ENCODE measurements at places on chromosomes 4 and X.

- no peaks in the 10 kb centered on the region for H3K36me3 ChIP-seq
- no peak overlapping the region for H3K4me3 ChIP-seq
- H3K27me3 ChIP-seq, result no peaks in the 10 kb centered on the region
- H3K4me1 ChIP-seq, result no peaks in the 10 kb centered on the region
- H3K27ac ChIP-seq, result no peak overlapping the region
Measured at GRCh38 chrX:75609406-75609805, 86.6 kb upstream of the ZDHHC15 start.

DNA sequence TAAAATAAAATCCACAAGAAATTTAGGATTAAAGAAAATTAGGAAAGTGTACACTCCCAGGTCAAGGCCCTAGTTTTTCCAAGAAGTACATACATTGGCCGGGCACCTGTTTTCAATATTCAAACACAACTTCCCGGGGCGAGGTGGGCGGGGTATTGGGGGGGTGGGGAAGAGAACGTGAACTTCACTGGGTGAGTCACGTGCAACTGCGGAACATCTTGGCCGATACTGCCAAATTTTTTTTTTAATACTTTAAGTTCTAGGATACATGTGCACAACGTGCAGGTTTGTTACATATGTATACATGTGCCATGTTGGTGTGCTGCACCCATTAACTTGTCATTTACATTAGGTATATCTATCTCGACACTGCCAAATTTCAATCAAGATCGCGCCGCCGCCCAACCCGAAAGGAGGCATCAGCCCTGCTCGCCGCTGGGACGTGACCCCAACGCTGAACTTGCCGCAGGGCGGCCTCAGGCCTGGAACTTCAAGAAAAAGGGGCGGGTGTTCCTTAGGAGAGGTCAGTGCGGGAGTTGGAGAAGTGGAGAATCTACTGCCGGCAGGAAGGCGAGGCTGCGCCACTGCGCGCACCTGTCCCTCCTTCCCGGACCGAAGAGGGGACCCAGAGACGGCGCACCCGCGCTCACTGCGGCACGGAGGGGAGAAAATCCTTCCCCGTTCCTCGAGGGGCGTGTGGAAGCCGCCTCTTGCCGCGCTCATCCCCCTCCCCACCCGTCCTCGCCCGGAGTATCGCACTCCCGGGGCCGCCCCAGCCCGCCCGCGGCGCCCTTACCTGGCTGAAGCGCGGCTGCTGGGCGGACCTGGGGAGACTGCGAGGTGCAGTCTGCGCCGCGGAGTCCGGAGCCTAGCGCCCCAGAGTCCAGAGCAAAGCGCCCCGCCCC is at the start of gene TEC:
Gene TEC, minus strand, starts transcription at position 883 of the 905 bp plus-strand sequence. CDS start 41,224 bp downstream, outside the sequence.
- H3K27me3 ChIP-seq, result no peaks in the 10 kb centered on the region
- H3K27ac ChIP-seq, result no peak within 1 kb of the TSS
- H3K4me1 ChIP-seq, result no peaks in the 10 kb centered on the region
- H3K36me3 ChIP-seq, result no peaks in the 10 kb centered on the region

- H3K27ac ChIP-seq, result no peak overlapping the region
Measured at GRCh38 chrX:111244235-111244750, 26.0 kb downstream of the CAPN6 start.

GRCh38 chr4:107897823-107898222 is 33.5 kb upstream of the CYP2U1 start:
- H3K27ac ChIP-seq, result no peak overlapping the region
- no peaks in the 10 kb centered on the region for H3K36me3 ChIP-seq
- DNase-seq, result no peak
- H3K27me3 ChIP-seq, result no peaks in the 10 kb centered on the region
- H3K4me3 ChIP-seq, result no peak overlapping the region

- peaks cover 2% of the 10 kb centered on the region for H3K4me1 ChIP-seq
- H3K27ac ChIP-seq, result no peak within 1 kb of the TSS
- peak; percentile 65 for DNase-seq
- H3K36me3 ChIP-seq, result no peaks in the 10 kb centered on the region
Measured at GRCh38 chr4:7192252-7193029, at the start of gene SORCS2. SORCS2 (plus strand) TSS chr4:7192538.

- no peak for DNase-seq
- H3K4me3 ChIP-seq, result no peak overlapping the region
- H3K27ac ChIP-seq, result no peak overlapping the region
- H3K27me3 ChIP-seq, result no peaks in the 10 kb centered on the region
Measured at GRCh38 chr4:7031558-7032449, 11.4 kb upstream of the TADA2B start.

GRCh38 chrX:1281521-1281920 is 12.9 kb downstream of the CSF2RA start:
- H3K36me3 ChIP-seq, result no peaks in the 10 kb centered on the region
- no peak overlapping the region for H3K4me3 ChIP-seq
- no peaks in the 10 kb centered on the region for H3K4me1 ChIP-seq
- H3K27me3 ChIP-seq, result no peaks in the 10 kb centered on the region
- H3K27ac ChIP-seq, result no peak overlapping the region

GRCh38 chr4:136650541-136651277 is 881.6 kb downstream of the PCDH18 start:
- no peaks in the 10 kb centered on the region for H3K27me3 ChIP-seq
- H3K36me3 ChIP-seq, result no peaks in the 10 kb centered on the region
- H3K4me3 ChIP-seq, result no peak overlapping the region
- H3K4me1 ChIP-seq, result no peaks in the 10 kb centered on the region
- no peak for DNase-seq

GRCh38 chrX:9341291-9342201 is 123.3 kb upstream of the TBL1X start:
- H3K4me1 ChIP-seq, result no peaks in the 10 kb centered on the region
- peak; percentile 3 for DNase-seq
- no peaks in the 10 kb centered on the region for H3K36me3 ChIP-seq
- H3K4me3 ChIP-seq, result no peak overlapping the region
- H3K27me3 ChIP-seq, result no peaks in the 10 kb centered on the region

DNA sequence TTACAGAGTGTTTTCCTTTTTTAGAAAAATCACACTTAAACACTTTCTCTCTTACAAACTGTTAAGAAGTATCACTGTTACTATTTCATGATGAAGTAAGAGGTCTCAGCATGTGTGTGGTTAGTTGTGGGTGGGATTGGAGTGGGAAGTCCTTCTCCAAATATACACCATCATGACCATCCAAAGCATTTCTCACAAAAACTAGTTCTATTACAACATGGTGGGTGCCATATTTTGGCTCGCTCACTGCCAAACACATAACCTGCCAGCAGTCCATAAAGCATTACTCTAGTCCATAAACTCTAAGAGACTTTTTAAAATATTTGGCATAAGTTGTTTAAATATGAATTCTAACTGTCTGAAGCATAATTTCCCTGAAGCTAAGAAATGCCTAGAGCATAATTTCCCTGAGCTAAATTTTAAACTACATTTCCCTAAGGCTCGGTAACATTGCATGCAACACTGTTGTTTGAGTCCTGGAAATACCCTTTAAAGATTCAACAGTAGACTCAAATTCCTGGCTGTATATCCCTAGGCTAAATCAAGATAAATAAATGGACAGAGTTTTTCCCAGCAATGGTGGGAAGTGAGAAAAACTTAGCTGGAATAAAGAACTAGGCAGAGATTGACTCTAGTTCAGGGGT is 415.0 kb upstream of the INTU start:
- H3K36me3 ChIP-seq, result no peaks in the 10 kb centered on the region
- H3K4me1 ChIP-seq, result no peaks in the 10 kb centered on the region
- H3K27me3 ChIP-seq, result no peaks in the 10 kb centered on the region
- no peak for DNase-seq
- no peak overlapping the region for H3K4me3 ChIP-seq

GRCh38 chr4:147068564-147068963 is 122.9 kb upstream of the TTC29 start:
- no peaks in the 10 kb centered on the region for H3K27me3 ChIP-seq
- no peak overlapping the region for H3K27ac ChIP-seq
- no peak overlapping the region for H3K4me3 ChIP-seq
- no peak for DNase-seq
- H3K4me1 ChIP-seq, result no peaks in the 10 kb centered on the region

- no peak overlapping the region for H3K27ac ChIP-seq
- no peak for DNase-seq
- H3K27me3 ChIP-seq, result no peaks in the 10 kb centered on the region
- no peak overlapping the region for H3K4me3 ChIP-seq
- H3K4me1 ChIP-seq, result peaks cover 7% of the 10 kb centered on the region
Measured at GRCh38 chr4:123632693-123633030, 236.1 kb downstream of the SPRY1 start.

GRCh38 chrX:95218976-95219375 is 1465.7 kb upstream of the DIAPH2 start:
- H3K4me1 ChIP-seq, result no peaks in the 10 kb centered on the region
- no peak for DNase-seq
- H3K36me3 ChIP-seq, result no peaks in the 10 kb centered on the region
- H3K27me3 ChIP-seq, result no peaks in the 10 kb centered on the region

DNA sequence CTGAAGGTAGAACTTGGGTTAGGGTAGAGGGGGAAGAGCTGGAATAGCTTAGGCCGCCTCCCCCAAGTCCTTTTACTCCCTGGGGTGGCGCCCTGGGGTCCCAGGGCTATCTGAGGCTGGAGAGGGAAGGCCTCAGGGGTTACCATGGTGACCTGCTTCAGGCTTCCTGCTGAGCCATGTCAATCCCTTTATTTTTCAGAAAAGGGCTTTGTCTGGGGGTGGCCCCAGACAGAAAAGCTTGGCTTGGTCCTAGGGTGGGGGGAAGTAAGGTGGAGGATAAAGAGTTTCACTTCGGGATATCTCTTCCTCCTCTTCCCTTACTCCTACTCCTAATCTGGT is 6.3 kb downstream of the EFNB1 start:
- no peak overlapping the region for H3K4me3 ChIP-seq
- no peak for DNase-seq
- H3K36me3 ChIP-seq, result peaks cover 18% of the 10 kb centered on the region
- peaks cover 21% of the 10 kb centered on the region for H3K4me1 ChIP-seq

DNA sequence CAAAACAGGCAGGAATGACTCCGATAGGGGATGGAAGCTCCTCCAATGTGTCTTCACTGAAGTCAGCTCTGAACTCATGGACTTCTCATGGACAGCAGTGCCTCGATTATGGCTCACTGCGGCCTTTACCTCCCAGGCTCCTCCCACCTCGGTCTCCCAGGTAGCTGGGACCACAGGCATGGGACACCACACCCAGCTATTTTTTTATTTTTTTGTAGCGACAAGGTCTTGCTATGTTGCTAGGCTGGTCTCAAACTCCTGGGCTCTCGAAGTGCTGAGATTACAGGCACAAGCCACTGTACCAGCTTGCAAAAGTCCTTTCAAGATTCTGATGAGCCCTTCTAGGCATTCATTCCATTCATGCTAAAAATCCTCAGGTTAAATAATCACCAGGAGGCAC is 181.5 kb downstream of the NSUN7 start:
- no peaks in the 10 kb centered on the region for H3K36me3 ChIP-seq
- no peaks in the 10 kb centered on the region for H3K4me1 ChIP-seq
- no peak overlapping the region for H3K27ac ChIP-seq
- no peak for DNase-seq
- no peaks in the 10 kb centered on the region for H3K27me3 ChIP-seq

- H3K27ac ChIP-seq, result no peak overlapping the region
- H3K27me3 ChIP-seq, result no peaks in the 10 kb centered on the region
- H3K4me3 ChIP-seq, result no peak overlapping the region
- H3K4me1 ChIP-seq, result no peaks in the 10 kb centered on the region
- no peak for DNase-seq
Measured at GRCh38 chr4:108561116-108561515, 59.3 kb upstream of the RPL34 start.

GRCh38 chr4:78971326-78971725 is 32.1 kb upstream of the PAQR3 start:
- no peaks in the 10 kb centered on the region for H3K27me3 ChIP-seq
- no peak overlapping the region for H3K27ac ChIP-seq
- DNase-seq, result no peak
- no peak overlapping the region for H3K4me3 ChIP-seq
- no peaks in the 10 kb centered on the region for H3K36me3 ChIP-seq

- H3K27ac ChIP-seq, result no peak overlapping the region
- H3K4me3 ChIP-seq, result peak overlapping the region; percentile 58
- peaks cover 81% of the 10 kb centered on the region for H3K27me3 ChIP-seq
Measured at GRCh38 chr4:84495794-84496261, 3.3 kb downstream of the NKX6-1 start.

- no peaks in the 10 kb centered on the region for H3K27me3 ChIP-seq
- H3K36me3 ChIP-seq, result no peaks in the 10 kb centered on the region
- no peak overlapping the region for H3K4me3 ChIP-seq
- H3K27ac ChIP-seq, result no peak overlapping the region
- H3K4me1 ChIP-seq, result no peaks in the 10 kb centered on the region
Measured at GRCh38 chr4:110735686-110736085, 112.8 kb upstream of the PITX2 start.

DNA sequence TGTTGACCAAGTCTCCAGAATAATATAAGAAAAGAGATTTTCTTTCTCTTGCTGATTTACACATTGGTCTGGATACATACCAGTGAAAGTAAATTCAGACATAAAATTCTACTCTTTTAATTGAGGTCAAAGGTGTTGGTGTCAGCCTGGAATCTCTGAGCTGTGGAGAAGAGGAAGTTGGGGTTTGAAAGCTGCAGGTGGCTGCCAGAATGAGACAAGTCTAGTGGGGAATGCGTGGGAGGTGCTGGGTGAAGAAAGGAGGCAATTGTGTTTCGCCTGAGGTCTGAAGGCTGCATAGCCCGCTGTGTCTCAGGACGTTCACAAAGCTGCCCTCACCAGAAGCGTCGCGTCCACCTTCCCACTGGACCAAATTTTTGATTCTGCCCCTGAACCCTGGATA is 31.2 kb downstream of the PHEX start:
- no peaks in the 10 kb centered on the region for H3K36me3 ChIP-seq
- peak overlapping the region; percentile 20 for H3K27ac ChIP-seq
- no peaks in the 10 kb centered on the region for H3K4me1 ChIP-seq
- no peaks in the 10 kb centered on the region for H3K27me3 ChIP-seq
